Activated gamma-delta T cell (primary cell): ENCODE measurements at places on chromosomes 4 and X.

- DNase-seq, result no peak
Observed at GRCh38 chrX:9948406-9948805, 18.8 kb upstream of the CLDN34 start.

DNA sequence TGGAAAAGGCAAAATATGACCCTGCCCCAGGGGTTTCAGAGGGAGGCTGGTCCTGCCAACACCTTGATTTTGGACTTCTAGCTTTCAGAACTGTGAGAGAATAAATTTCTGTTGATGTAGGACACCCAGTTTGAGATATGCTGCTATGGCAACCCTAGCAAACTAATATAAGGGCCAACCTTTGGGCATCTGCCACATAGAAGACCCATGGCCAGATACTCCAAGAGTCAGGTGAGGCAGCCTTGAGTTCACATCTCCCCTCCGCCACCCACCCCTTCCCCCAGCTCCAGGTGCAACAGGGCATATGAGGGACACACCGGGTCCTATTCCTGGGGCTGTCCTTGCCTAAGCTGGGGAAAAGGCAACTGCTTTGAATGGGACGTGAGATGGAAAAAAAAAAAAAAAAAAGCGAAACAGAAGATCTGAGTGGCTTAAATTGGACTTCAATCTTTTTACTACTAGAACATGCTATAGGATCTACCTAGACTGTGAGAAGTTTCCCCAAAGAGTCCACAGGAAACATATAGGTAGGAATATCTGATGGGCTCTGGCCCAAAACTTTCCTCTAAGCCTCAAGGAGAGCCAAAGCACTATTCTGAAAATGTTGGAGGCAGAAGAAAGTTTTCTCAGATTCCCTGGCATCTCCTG, 56.5 kb upstream of the PROM1 start:
- DNase-seq, result no peak

DNA sequence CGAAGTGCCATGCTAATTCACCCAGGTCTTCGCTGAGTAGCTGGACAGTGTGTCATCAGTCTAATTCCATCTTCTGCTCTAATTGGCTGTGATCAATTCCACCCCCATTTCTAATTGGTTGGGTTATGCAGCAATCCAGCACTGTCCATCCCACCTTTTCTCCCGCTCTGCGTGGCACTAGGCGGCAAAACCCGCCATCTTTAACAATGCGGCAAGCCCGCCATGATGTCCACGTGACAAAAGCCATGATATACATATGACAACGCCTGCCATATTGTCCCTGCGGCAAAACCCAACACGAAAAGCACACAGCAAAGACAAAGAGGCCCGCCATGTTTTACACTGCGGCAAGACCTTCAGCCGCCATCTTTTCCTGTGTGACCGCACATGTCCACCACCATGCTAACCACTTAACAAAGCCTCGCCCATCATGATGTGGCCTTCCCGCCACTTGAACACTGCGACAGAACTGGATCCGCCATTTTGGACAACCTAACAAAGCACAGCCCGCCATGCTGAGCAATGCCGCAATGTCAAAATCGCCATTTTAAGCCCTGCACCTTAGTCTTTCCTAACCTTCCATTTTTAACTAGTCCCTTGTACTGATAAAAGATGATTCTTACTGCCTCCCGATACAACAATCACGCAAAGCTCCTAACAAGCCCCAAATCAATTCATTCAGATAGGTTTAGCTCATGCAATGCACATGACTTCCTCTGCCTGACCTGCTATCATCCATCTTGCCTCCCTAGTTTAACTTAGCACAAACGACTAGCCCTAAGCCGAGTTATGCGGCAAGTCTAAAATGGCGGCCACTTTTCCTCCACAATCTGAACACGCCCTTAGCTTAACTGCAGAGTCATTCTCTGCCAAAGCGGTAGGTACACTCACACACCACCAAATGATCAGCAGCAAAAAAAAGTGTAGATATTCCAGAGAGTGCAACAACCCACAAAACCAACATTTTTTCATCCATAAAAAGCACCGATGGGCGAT, 288.3 kb downstream of the CHIC1 start:
- DNase-seq, result peak; percentile 12

DNA sequence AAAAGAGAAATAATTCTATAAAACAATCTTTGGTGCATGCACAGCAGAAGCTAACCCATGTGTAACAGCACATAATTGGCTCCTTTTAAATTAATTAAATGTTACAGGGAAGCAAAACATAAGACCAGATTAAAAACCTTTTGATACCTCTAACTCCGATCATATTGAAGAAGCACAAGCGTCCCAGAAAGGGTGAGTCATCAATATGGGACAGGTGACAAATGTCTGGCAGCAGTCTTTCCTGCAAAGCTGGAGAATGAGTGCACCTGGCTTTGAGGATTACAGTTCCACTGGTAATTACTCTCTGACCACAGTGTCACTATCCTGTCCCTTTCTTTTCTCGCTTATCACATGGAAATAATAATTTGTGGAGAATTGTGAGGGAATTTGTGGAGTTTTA, 94.6 kb downstream of the FAM9B start:
- no peak for DNase-seq

GRCh38 chrX:132034648-132035047, 11.5 kb downstream of the STK26 start:
- DNase-seq, result no peak

DNA sequence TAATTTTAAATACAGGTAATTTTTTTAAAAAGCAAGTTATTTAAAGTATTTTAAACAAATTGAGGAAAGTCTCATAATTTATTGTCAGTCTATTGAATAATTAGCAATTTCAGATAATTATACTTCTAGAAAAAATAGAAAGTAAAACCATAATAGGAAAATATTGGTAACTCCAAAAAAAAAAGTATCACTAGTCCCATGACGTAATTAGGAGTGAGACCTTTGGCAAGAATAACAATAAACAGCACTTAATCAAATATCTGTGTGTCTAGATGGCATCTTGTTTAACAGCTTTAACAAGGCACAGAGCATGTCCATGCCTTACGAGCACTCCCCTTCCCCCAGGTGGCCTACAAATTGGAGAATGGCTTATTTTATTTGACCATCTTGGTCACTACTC, 1683.6 kb upstream of the AGA start:
- DNase-seq, result no peak

DNA sequence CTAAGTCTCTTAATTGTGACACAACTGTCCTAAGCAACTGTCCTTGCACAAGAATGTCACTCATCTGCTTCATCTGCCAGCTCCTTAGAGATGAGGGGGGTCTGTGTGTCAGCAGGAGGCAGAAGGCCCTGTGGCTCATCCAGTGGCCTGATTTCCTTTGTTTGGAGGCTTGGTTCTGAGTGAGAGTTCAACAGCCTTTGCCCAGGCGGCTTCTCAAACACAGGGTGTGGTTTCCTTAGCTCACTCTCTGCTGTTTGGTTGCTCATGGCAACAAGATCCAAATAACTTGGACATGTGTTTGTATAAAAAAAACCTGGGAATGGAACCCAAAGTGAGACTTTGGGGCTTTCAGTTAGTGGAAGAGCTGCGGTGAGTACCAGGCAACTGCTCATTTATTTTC, 46.6 kb downstream of the MAP7D3 start:
- no peak for DNase-seq

GRCh38 chr4:23023121-23023520, 330.4 kb downstream of the GBA3 start:
- no peak for DNase-seq

GRCh38 chr4:518569-519083, 19.6 kb downstream of the PIGG start:
- DNase-seq, result no peak

DNA sequence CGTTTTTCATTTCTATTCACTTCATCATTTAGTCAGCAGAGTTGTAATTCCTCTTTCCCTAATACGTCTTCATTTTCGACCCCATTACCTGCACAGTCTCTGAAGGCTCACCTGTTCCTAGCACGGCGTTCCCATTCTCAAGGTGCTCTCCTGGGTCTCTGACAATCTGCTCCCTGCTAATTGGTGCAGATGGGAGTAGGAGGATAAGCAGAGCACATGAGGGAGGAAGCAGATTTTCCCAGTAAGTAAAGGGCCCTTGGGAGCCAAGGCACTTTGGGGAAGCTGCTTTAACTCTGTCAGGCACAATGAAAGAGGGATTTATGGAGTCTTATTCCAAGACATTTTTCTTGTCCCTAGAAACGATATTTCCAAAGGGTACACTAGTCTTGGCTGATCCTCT, 466.4 kb downstream of the STIM2 start:
- no peak for DNase-seq

GRCh38 chr4:21979196-21979595, 30.6 kb upstream of the KCNIP4 start:
- no peak for DNase-seq

- no peak for DNase-seq
Observed at GRCh38 chr4:8321771-8322170, 52.2 kb downstream of the HTRA3 start.

DNA sequence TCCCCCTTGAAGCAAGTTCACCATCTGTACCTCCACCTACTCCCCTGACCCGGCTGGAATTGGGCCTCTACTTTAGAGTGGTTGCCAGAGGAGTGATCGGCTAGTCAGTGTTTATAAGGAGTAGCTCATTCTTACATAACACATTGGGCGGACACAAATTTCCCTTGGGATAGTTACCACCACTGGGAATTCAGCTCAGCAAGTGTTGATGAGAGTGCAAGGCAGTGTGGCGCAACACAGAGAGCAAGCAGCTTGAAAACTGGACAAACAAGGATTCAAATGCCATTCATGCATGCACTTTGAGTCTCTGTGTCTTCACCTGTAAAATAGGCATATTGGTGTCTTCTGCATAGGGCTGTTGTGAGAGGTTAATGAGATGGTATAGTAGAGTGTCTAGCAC, 92.7 kb downstream of the STK32B start:
- no peak for DNase-seq

- no peak for DNase-seq
Observed at GRCh38 chr4:2824836-2825381, 18.7 kb upstream of the ADD1 start.

DNA sequence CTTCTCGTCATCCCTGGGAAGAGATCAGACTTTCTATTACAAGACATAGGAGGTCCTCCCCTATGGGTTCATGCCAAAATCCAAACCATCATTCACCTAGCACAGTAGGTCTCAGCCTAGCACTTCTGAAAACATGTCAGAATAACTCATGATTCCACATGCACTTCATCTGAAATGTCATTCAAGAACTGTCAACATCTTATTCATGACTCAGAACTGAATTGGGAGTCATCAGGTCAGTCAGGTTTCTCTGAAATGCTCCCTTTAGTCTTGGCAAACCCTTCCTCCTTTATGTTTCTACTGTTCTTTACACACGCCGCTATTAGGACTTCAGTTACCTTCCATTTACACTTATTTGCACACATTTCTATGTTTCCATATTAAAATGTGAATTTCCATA, 67.2 kb downstream of the ANTXR2 start:
- DNase-seq, result no peak

- no peak for DNase-seq
Observed at GRCh38 chr4:95048296-95048695, 290.5 kb downstream of the BMPR1B start.

DNA sequence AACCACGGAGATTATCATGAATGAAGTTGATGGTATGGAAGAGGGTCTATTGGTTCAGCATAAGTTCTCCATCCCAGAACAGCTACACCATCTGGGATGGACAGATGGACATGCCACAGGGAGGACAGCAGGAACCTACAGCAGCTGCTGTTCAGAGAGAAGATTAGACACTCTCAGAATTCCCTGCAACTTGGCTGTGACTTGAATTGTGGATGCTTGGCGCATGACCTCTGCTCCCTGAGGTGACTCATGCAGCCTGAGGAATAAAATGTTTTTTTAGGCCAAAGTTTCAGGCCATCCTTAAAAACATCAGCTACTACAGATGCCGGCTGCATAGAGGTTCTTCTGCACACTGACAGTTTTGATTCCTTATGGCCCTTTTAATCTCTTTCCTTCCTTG, 97.3 kb downstream of the RS1 start:
- DNase-seq, result no peak

- no peak for DNase-seq
Observed at GRCh38 chr4:110617646-110618580, 5.0 kb downstream of the PITX2 start.

DNA sequence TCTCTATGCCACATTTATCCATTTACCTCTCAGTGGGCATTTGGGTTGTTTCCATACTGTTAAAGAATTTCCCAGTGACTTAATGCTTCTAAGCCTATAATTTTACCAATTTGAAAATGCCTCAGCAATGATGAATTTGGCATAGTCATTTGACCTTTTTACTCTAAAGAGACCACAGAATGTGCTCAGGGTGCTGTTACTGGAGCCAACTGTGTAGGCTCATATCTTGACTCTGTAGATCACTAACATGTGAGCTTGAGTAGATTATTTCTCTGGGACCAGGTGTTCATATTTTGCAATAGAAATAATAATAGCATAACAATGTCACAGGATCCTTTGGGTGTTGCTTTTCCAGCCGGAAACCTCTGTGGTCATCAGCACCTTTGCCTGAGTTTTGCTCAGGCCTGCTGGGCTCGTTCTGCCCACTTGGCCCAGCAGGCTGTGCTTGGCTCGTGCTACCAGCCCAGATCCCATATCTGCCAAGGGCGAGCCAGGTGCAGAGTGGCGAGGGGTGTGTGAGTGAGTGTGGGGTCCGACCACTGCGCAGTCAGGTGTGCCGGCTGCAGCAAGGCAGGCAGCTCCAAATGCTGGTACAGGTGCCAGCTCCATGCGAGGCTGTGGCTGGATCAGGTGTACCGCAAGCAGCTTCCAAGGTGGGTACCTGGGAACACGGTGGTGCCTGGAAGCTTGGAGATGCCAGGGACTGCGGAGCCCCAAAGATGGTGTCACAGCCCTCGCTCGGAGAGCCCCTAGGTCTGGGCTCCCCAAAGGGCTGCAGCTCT, 70.6 kb upstream of the ANK2 start:
- no peak for DNase-seq

DNA sequence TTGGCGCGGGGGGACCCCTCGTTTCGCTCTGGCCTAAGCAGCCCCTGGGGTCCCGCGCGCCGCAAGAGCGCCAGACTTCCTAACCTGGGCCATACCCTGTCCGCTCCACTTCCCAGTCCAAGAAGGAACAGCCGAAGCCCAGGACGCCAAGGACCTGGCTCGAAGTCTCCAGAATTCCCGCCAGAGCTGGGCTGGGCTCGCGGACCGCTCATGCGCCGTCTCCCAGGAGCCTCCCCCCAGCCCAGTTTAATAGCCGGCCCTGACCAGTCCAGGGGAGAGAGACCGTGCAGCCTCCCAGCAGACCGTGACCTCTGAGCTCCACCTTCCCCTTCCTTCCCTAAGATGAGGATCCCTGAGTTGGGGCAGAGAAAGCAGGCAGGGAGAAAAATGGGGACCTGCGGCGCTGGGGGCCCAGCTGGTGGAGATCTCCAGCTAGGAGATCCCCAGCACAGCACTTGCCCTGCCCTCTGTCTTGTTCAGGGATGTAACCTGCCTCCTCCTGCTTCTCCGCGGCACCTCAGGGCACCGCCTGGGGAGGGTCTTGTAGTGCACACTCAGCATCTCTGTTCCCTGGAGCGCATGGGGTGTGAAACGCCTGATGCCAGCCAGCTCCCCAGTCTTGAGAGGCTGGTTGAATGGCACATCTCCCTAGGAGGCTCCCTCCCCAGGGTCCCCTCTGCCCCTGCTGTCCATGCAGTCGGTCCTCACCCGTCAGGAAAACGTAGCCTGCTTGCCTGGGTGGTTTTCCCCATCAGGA, 1.2 kb upstream of the LETM1 start:
- no peak for DNase-seq

- DNase-seq, result no peak
Observed at GRCh38 chr4:55079451-55080173, 45.8 kb downstream of the KDR start.
